ENCODE measurements at places on chromosomes 1 and 21.

DNA sequence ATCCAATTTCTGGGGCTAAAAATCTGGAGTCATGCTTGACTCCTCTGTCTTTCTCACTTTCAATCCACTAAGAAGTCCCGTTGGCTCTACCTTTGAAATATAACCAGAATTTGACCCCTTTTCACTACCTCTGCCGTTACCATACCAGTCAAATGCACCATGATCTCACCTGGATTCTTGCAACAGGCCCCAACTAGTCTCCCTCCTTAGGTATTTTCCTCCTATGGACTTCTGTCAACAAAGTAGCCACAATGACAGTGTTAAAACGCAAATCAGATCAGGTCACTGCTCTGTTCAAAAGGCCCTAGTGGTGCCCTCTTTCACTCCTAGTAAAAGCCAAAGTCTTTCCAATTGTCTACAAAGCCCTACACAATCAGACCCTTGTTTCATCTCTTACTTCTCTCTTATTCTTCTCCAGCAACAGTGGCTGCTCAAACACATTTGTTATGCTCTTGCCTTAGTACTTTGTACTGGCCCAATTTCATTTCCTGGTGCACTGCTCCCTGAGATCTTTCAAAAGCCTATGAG, 35.7 kb upstream of the AGL start:
- ATAC-seq: no peak

GRCh38 chr1:233316473-233316872, 11.1 kb upstream of the MAP3K21 start:
- no peak for ATAC-seq

GRCh38 chr21:23445307-23445706, 2162.0 kb downstream of the MRPL39 start:
- no peak for ATAC-seq

GRCh38 chr1:15974855-15975254, 1.0 kb downstream of the ZBTB17 start:
- ATAC-seq: peak; percentile 39

DNA sequence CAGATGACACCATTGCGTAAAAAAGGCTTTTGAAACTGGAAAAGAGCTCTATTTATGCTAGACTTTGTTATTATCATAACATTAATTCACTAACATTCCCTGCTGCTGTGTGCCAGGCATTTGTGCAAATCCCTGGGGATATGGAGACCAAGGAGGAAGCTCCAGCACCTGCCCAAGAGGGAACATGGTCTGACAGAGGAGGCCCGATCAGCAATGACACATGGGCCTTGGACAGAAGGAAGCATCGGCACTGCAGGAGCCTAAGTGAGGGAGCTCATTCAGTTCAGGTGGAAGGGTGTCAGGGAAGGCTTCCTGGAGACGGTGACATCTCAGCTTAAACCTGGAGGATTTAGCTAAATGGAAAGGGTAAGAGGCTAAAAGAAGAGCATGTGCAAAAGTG, 13.9 kb downstream of the CAMK2N1 start:
- no peak for ATAC-seq

GRCh38 chr1:232878086-232878485, 72.3 kb upstream of the NTPCR start:
- no peak for ATAC-seq

DNA sequence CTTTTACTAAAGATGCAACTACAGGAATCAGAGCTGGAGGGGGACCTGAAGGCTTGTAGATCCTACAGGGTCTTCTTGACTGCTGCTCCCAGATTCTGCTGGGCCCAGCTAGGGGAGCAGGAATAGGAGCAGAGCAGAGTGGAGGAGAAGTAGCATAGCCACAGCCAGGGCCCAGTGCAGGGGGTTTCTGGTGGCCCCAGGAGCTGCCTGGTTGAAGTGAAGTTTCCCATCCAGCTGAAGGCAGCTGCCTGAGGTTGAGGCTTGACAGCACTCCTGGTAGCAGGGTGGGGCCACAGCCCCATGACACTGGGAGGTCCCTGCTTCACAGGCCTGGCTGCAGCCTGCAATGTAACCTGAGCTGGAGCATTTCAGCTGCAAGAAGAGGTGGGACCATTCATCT, 2.0 kb upstream of the INPP5B start:
- ATAC-seq: no peak

- ATAC-seq: no peak
Measured at GRCh38 chr1:41222496-41222895, 19.6 kb downstream of the SCMH1 start.

- ATAC-seq: no peak
Measured at GRCh38 chr1:183607322-183607980, 17.2 kb upstream of the NCF2 start.

GRCh38 chr21:17794518-17795145, 24.5 kb downstream of the C21orf91 start:
- ATAC-seq: no peak

- no peak for ATAC-seq
Measured at GRCh38 chr1:61523893-61524605, 200.9 kb downstream of the TM2D1 start.

DNA sequence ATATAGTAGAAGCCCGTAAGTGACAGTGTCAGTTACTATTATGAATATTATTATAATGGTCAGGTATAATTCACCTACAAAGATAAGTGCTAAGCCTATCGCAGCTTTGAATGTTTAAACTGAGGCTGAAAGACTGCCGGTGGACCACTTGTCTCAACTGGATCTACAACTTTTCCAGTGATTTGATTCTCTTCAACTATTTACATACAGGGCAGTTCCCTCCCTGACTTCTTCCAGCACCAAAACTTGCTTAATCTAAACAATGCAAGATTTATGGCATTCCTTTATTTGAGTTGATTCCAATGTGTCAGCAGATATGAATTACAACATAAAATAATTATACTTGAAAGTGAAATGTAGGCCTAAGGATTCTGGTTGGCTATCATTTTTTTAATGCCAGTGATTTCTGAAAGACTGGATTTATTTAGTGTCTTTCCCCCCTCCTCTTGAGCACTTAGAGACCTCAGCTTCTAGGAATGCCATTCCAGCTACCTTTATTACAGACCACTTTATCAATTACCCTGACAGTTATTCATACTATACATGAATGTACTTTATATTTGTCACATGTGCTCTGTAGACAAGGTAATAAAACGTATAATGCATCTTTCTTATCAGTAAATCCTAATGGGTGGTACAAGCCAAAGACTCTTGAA, 153.3 kb upstream of the C8B start:
- ATAC-seq: no peak

DNA sequence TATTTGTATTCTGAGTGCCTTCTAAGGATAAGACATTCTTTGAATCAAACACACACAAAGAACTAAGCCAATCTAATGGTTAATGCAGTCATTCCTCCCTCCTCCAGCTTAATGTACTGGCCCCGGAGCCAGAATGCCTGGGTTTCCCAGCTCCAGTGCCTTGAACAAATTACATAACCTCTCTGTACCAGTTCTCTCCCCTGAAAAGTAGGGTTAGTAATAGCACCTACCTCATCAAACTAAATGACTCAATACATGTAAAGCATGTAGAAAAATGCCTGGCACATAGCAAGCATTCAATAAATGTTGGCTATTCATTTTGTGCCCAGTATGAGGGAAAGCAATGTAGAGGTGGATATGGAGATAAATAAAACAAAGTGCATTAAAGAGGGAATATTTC, 14.0 kb downstream of the C1orf52 start:
- no peak for ATAC-seq

GRCh38 chr1:223038288-223039006, 104.6 kb downstream of the TLR5 start:
- ATAC-seq: no peak

DNA sequence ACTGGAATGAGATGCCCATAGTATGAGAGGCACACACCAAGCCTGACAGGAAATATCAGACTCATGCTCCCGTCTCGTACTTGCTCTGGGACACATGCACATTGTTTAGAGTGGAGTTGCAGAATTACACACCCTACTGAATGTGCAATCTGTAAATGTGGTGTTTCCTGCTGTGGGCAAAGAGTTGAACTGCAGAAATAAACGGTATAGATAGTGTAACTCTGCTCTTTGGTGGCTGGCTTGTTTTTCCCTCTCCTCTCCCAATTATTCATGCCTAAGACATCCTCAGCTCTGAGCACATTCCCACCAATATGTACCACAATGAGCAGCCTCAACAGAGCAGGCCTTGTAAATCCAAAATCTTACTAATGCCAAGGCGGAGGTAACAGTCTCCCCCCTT, 90.1 kb upstream of the DIRAS3 start:
- ATAC-seq: no peak

GRCh38 chr1:112713466-112714312, 1.4 kb downstream of the PPM1J start:
- ATAC-seq: no peak

GRCh38 chr1:13930151-13930550, 230.2 kb downstream of the PRDM2 start:
- ATAC-seq: no peak

DNA sequence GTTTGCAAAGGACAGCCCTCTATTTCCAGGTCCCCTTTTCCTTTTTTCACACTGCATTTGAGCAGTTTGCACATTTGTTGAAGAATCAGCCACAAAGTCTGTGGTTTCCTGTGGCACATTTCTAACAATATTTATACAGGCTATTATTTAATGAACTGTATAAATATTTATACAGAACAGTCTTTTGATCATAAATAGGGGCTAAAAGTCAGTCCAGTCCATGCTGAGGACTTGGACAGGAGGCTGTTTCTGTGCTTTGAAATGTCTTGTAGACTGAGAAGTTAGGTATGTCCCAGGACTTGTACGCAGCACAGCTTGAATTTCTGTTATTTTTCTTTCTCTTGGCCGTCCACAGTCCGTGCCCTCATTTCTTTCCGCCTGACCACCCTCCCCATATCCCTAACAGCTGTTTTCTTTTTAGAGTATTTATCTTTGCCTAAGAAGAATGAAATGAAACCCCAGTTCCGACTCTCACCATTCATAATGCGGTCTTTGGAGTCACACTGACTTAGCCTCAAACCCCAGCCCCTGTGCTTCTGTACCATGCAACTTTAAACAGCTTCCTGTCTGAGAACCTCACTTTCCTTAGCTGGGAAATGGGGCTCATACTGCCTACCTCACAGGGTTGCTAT, 19.7 kb downstream of the FGGY start:
- no peak for ATAC-seq

DNA sequence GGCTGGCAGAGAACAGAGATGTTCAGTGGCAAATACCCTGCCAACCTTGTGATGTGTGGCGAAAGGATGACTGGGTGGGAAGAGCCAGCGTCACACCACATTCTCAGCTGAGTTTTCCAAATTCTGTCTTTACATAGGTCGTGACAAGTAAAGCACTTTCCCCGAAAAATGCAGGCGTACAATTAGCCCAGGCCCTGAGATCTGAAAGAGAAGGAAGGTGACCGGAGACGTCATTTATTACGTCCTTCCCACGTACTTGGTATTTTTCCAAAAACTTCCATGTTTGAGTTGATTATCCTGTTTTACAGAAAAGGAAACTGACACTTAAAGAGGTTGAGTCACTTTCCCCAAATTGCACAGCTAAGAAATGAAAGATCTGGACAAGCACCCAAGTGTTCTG, 413.3 kb downstream of the PRDM2 start:
- no peak for ATAC-seq

DNA sequence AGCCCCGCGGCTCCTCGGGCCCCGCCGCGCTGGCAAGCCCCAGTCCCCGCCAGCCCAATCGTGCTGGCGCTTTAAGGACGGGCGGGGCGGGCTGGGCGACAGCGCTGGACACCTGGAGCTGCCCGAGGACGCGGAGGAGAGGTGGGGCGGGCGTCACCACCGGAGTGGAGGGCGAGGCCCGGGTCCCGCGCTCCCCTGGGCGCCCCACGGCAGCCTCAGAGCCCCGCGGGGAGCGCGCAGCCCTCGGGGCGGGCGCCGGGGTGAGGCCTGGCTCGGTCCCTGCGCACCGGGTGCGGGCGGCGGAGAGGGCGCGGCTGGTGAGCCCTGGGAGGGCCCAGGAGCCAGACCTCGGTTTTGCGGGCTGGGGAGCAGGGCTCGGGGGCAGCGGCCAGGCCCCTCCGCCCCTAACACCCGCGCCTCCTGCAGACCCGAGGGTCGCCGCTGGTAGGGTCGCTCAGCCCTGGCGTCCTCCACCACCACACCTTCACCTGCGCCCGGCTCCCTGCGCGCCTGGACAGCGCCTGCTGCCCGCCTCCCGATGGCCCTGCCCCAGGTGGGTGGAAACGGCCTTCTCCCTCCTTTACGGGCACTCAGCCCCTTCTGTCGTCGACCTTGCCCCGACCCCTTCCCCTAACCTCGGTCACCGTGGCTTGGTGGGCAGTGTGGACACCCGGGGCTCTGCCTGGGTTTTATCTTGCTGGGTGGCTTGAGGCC, at the start of gene TMEM61:
TMEM61 (plus strand) TSS at position 101 of the 714 bp plus-strand sequence; CDS start at position 539, 438 bp downstream.
- no peak for ATAC-seq

- ATAC-seq: no peak
Measured at GRCh38 chr1:71882637-71883036, 399.7 kb downstream of the NEGR1 start.

GRCh38 chr1:114299331-114299975, 145.8 kb upstream of the SYT6 start:
- ATAC-seq: no peak

DNA sequence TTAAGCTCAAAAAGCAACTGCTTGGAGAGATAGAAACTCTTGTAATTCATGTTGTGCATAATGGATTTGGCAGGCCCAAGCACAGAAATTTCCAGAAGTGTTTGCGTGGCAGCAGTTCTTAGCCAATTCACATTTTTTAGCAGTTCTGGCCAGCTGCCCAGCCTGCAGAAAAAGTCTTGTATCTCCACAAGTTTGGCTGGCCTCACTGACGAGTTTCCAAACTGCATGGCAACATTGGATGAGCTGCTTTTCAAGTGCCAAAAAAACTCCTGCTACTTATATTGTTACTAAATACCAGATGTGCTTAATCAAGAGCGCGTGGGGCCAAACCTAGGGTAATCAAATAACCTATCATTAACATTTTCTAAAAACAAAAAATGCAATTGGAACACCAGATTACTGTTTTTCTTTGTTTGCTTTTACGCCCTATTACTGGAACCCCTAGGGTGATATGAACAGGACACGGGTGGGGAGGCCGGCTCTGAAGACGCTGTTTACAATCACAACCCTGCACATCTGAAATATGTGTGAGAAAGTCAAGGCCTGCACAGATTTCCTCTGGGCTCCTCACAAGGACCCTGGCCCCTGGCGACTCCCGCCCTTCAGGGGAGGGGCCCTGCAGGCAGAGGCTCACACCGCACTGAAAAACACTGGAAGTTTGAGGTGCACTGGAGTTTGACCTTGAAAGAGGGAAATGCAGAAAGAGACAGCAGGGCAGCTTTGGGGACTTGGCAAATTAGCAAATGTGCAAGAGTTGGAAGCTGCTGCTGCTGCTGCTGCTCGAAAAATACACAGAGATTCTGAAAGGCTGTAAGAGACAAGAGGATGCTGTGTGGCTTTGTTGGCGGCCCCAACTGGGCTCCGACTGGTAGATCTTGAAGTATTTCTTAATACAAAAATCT, 55.2 kb upstream of the TARBP1 start:
- no peak for ATAC-seq

Measured in activated CD4-positive, CD25-positive, alpha-beta regulatory T cell treated with anti-CD3 and anti-CD28 coated beads, Interleukin-2, amount 50 U/mL, for 24 hours (primary cell).